ENCODE measurements at places on chromosomes 6 and 20. TPM values are rescaled to one million over a fixed set of nuclear protein-coding genes. Genes with fewer than 3 reads are reported as not detected.

- H3K4me3 ChIP-seq = no peak overlapping the region
- DNase-seq = no peak
- no peaks in the 10 kb centered on the region for H3K4me1 ChIP-seq
- no peak overlapping the region for H3K27ac ChIP-seq
- H3K36me3 ChIP-seq = peaks cover 3% of the 10 kb centered on the region
Measured at GRCh38 chr20:2698186-2698817, 5.7 kb downstream of the EBF4 start.

DNA sequence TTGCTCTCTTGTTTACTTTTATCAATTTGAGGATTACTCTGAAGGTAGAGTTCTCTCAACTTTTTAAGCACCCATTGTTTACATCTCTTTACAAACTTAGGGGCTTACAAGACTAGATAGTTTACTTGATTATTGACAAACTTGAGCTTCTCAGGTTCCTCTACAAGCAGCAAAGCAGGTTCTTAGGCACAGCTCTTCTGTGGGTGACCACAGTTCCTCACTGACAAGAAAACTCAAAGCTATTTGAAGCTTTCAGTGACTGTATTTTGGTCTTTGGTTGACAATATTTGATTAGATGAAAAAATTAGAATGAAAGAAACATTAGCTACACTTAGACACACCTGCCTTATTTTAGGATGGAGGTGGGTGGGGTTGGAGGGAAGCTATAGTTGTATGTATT lies 327.3 kb upstream of the RUNX2 start:
- H3K27ac ChIP-seq = peak overlapping the region; percentile 80
- no peak for DNase-seq

- no peak for DNase-seq
- peaks cover 22% of the 10 kb centered on the region for H3K27me3 ChIP-seq
- H3K4me3 ChIP-seq = no peak overlapping the region
- peaks cover 4% of the 10 kb centered on the region for H3K4me1 ChIP-seq
Measured at GRCh38 chr6:49530141-49530776, 20.2 kb upstream of the C6orf141 start.

- H3K27me3 ChIP-seq = peaks cover 12% of the 10 kb centered on the region
- H3K27ac ChIP-seq = no peak overlapping the region
- H3K4me1 ChIP-seq = peaks cover 5% of the 10 kb centered on the region
- no peak for DNase-seq
- no peak overlapping the region for H3K4me3 ChIP-seq
Measured at GRCh38 chr6:36666826-36667591, 11.5 kb upstream of the CDKN1A start.

GRCh38 chr6:42696526-42697267 lies 25.7 kb downstream of the PRPH2 start:
- H3K4me1 ChIP-seq = peaks cover 11% of the 10 kb centered on the region
- peaks cover 2% of the 10 kb centered on the region for H3K36me3 ChIP-seq
- peak overlapping the region; percentile 27 for H3K27ac ChIP-seq
- H3K4me3 ChIP-seq = no peak overlapping the region
- no peaks in the 10 kb centered on the region for H3K27me3 ChIP-seq

DNA sequence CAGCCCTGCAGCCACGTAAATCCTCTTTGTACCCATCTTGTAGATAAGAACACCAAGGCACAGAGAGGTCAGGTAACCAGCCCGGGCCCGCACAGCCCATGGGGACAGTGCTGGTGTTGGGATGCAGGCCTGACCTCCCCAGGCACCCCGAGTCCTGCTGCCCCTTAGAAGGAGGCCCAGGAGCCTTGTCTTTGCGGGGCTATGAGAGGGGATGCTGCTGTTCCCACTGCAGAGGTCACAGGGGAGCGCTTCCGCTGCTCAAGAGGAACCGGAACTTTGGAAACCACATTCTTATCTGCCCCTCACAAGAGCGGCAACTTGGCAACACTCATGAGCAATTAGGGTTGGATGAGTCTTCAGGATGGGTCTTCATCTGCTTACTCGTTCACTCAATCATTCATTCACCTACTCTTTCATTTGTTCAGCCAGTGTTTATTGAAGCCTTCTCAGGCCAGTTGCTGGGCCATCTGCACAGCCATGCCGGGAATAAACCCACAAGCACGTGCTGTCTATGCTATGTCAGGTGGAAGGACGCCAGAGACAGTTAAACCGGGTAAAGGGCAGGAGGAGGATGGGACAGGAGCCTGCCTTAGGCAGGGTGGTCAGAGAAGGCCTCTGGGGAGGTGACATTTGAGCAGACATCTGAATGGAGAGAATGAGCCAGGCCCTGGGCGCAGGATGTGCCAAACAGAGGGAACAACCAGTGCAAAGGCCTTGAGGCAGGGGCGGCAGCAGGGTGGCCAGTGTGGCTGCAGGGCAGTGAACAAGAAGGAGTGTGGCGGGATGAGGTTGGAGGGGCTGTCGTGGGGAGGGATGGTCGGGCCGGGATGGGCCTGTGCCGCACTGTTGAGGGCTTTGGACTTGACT lies 60.8 kb downstream of the RBM38 start:
- DNase-seq = no peak
- H3K27me3 ChIP-seq = no peaks in the 10 kb centered on the region
- peak overlapping the region; percentile 86 for H3K27ac ChIP-seq
- peak overlapping the region; percentile 74 for H3K4me3 ChIP-seq
- peaks cover 38% of the 10 kb centered on the region for H3K4me1 ChIP-seq

GRCh38 chr6:169534039-169534421 lies 167.8 kb downstream of the WDR27 start:
- peaks cover 9% of the 10 kb centered on the region for H3K36me3 ChIP-seq
- no peak for DNase-seq
- no peak overlapping the region for H3K27ac ChIP-seq

- H3K36me3 ChIP-seq = no peaks in the 10 kb centered on the region
- peaks cover 61% of the 10 kb centered on the region for H3K27me3 ChIP-seq
- H3K4me3 ChIP-seq = no peak overlapping the region
- H3K27ac ChIP-seq = no peak overlapping the region
- DNase-seq = no peak
Measured at GRCh38 chr6:138541823-138542481, 42.7 kb upstream of the NHSL1 start.

GRCh38 chr6:121285041-121285440 lies 49.2 kb downstream of the TBC1D32 start:
- no peak overlapping the region for H3K4me3 ChIP-seq
- no peaks in the 10 kb centered on the region for H3K4me1 ChIP-seq
- H3K27me3 ChIP-seq = no peaks in the 10 kb centered on the region

DNA sequence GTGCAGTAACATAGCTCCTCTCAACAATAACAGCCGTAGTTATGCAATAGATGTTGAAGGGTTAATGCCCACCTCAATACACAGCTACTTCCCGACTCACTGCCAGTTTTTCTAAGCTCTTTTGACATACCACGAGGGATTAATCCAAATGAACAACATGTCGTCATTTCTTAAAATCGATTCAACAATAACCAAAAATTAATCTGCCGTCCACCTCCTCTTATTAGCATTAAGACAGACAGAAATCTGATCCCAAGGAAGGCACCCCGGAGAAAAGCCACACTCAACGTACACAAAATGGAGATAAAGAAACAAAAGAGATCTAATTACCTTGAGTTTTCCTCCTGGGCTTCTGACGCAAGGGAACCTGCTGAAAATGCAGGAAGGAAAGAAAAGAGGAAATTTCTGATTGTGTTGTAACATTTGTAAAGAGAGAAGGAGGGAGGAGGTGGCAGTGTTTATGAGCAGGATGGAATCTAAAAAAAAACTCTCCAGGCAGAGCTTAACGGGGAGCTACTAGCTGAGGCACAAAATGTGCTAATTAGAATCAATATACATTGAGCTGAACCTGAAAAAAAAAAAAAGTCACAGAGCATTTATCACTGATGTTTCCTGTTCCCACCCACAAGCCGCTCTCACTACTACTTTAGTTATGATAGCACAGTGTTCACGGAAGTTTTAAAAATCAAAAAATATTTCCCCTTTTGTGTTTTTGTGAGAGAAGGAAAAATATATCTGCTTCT lies 109.3 kb downstream of the IPCEF1 start:
- peaks cover 62% of the 10 kb centered on the region for H3K4me1 ChIP-seq
- peaks cover 10% of the 10 kb centered on the region for H3K36me3 ChIP-seq
- no peak for DNase-seq

NR2E1 gene
- total RNA-seq = not detected

TRIM40 gene
- 0.22 TPM for total RNA-seq

CBLN4 gene
- not detected for total RNA-seq

LHFPL5 gene
- total RNA-seq = not detected

C2 gene
- not detected for total RNA-seq

FOXP4 gene
- total RNA-seq = 10.6 TPM

BPIFB1 gene
- total RNA-seq = not detected
